ENCODE measurements at places on chromosomes 7 and 10. TPM values are rescaled to one million over a fixed set of nuclear protein-coding genes. Genes with fewer than 3 reads are reported as not detected.

- no peaks in the 10 kb centered on the region for H3K4me1 ChIP-seq
- no peak for DNase-seq
- H3K27me3 ChIP-seq: no peaks in the 10 kb centered on the region
- no peak overlapping the region for H3K27ac ChIP-seq
- H3K36me3 ChIP-seq: no peaks in the 10 kb centered on the region
Observed at GRCh38 chr7:141220263-141220880, 146.5 kb downstream of the TMEM178B start.

TMEM60 gene
- total RNA-seq: 7.2 TPM

DNA sequence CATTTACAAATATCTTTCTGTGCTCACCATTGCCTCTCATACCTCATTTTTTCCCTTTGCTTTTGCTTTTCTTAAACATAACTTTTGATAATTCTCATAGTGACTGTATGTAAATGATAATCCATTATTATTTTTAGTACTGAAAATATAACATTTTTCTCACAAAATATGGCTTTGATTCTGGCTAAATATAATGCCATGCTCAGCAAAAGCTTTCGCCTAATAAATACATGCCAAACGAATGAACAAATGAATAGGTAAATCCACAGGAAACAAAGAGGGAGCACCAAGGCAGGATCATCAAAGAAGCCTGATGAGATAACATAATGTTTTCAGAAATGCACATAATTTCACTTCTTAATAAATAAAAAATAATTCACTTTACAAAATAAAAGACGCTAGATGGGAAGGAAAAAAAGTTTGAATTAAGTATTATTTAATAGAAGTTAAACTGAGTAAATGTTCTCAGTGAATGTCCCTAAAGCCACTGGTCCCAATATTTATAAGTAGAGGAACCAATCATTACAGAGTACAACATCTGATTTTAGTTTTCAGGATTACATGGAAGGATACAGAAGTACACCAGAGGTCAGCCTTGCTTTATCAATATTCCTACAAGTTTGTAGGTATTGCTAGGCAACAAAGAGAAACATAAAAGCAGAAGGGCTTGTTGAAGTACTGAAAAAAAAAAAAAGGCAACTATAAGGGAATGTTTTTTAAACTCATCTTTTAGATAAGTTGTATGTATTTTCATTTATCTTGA lies 52.3 kb downstream of the RNLS start:
- no peaks in the 10 kb centered on the region for H3K27me3 ChIP-seq
- H3K36me3 ChIP-seq: no peaks in the 10 kb centered on the region
- no peak overlapping the region for H3K27ac ChIP-seq
- H3K4me3 ChIP-seq: no peak overlapping the region
- H3K4me1 ChIP-seq: no peaks in the 10 kb centered on the region
- DNase-seq: no peak

DNA sequence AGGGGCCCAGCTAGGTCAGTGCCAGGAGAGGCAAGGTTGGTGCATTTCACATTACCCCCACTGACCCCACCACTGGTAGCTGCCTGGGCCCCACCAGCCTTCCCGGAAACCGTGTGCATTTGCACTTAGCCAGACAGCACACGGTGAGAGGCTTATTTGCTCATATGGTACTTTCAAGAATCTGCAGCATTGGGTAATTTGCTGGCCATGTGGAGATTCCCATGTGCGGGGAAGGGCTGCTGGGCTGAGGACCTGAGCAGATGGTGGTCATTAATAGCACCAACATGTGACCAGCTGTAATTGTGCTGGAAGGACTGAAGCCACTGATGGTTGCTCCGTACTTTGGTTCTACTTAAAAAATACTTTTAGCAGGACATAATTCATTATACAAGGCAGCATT lies 323.8 kb downstream of the DPP6 start:
- no peaks in the 10 kb centered on the region for H3K4me1 ChIP-seq
- DNase-seq: no peak
- H3K27me3 ChIP-seq: no peaks in the 10 kb centered on the region

AGR2 gene
- 12.4 TPM for total RNA-seq

DNA sequence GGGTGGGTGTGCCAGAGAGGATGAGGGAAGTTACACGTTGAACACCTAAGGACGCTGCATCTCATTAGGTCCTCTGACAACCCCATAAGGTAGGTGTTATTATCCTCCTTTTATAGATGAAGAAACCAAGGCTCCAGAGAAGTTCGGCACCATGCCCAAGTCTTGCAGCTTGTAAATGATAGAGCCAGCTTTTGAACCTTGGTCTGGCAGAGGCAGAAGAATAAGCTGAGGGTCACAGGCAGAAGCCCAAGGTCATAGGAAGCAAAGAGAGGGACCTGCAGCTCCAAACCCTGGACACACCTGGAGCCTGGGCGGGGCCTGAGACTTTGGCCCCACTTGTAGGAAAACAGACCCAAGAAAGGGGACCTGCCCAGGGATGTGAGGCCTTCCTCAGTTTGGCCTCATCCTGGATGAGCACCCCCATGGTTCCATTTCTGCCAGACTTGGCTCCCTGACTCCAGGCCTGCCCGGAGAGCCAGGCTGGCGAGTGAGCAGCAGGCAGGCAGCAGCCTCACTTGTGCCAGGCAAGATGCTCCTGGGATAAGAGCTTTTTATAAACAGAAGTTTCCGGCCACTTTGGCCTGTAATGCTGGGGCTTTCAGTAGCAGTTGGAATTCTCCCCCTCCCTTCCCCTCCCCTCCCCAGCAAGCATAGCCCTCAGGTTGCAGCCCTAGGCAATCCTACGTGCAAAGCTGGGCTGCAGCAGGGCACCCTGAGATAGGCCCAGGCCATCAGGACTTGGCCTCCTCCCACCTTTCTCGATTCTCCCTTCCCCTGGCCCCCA lies 2.4 kb downstream of the KCNH2 start:
- peak overlapping the region; percentile 74 for H3K27ac ChIP-seq
- H3K4me1 ChIP-seq: peaks cover 15% of the 10 kb centered on the region
- no peak overlapping the region for H3K4me3 ChIP-seq
- H3K36me3 ChIP-seq: no peaks in the 10 kb centered on the region
- H3K27me3 ChIP-seq: peaks cover 15% of the 10 kb centered on the region
- no peak for DNase-seq

CALCR gene
- not detected for total RNA-seq

- H3K4me3 ChIP-seq: no peak overlapping the region
- no peaks in the 10 kb centered on the region for H3K27me3 ChIP-seq
- no peak for DNase-seq
- no peaks in the 10 kb centered on the region for H3K4me1 ChIP-seq
- H3K27ac ChIP-seq: no peak overlapping the region
Observed at GRCh38 chr10:20598590-20598989, 298.5 kb downstream of the NEBL start.

DNA sequence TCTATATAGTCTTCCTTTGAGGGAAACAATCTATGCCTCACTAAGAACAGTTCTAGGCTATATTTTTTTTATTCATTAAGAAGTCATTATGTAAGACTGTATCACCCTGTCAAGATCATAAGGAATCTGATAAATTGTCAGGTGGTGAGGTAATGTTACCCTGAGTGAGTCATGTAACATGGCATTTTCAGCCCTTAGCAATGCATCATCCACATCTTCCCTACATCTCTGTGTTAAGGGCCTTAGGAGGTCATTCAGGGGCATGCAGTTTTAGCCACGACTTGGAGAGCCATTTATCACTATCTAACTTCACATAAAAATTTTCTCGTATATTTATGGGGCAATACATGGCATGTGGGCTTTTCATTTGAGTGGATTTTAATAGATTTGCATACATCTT lies 924.5 kb upstream of the MBL2 start:
- H3K4me3 ChIP-seq: no peak overlapping the region
- H3K36me3 ChIP-seq: no peaks in the 10 kb centered on the region
- DNase-seq: no peak
- H3K4me1 ChIP-seq: no peaks in the 10 kb centered on the region
- no peak overlapping the region for H3K27ac ChIP-seq

FGL2 gene
- total RNA-seq: 1.9 TPM

- no peaks in the 10 kb centered on the region for H3K36me3 ChIP-seq
- no peaks in the 10 kb centered on the region for H3K4me1 ChIP-seq
- H3K27me3 ChIP-seq: no peaks in the 10 kb centered on the region
- DNase-seq: no peak
- H3K27ac ChIP-seq: no peak overlapping the region
Observed at GRCh38 chr10:58027426-58027825, 240.3 kb downstream of the IPMK start.

AFAP1L2 gene
- 12.4 TPM for total RNA-seq

COA1 gene
- 32.4 TPM for total RNA-seq

- no peak for DNase-seq
- no peaks in the 10 kb centered on the region for H3K36me3 ChIP-seq
- no peaks in the 10 kb centered on the region for H3K27me3 ChIP-seq
- H3K4me3 ChIP-seq: no peak overlapping the region
- H3K27ac ChIP-seq: no peak overlapping the region
Observed at GRCh38 chr10:93997546-93997945, 3.8 kb downstream of the PLCE1 start.

PON3 gene
- not detected for total RNA-seq

DNA sequence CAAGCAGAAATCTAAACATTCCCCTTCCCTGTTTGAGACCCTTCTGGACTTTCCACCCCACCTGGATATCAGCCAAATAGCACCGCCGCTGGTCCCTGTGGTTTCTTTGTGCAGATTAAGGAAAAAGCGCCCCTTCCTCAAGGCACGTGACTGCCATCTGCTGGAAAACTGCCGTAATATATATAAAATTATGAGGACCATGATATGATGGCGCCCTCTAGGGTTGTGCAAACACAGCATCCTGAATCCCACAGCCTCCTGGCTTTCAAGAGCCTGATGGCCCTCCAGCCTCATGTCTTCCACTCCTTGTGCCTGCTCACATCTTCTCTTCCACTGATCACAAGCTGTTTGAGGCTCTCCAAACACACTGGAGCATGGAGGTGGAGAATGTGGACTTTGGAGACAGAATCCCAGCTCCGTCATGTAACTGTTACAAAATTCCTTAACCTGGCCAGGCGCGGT lies 121.3 kb downstream of the MYL10 start:
- no peaks in the 10 kb centered on the region for H3K4me1 ChIP-seq
- H3K27me3 ChIP-seq: no peaks in the 10 kb centered on the region
- H3K36me3 ChIP-seq: no peaks in the 10 kb centered on the region
- H3K4me3 ChIP-seq: no peak overlapping the region

GRCh38 chr7:155340721-155341120 lies 43.0 kb downstream of the INSIG1 start:
- no peaks in the 10 kb centered on the region for H3K4me1 ChIP-seq
- peaks cover 86% of the 10 kb centered on the region for H3K27me3 ChIP-seq
- no peak overlapping the region for H3K4me3 ChIP-seq
- H3K36me3 ChIP-seq: no peaks in the 10 kb centered on the region

ACSL5 gene
- total RNA-seq: 5.2 TPM

ACBD7 gene
- total RNA-seq: 0.91 TPM

DNA sequence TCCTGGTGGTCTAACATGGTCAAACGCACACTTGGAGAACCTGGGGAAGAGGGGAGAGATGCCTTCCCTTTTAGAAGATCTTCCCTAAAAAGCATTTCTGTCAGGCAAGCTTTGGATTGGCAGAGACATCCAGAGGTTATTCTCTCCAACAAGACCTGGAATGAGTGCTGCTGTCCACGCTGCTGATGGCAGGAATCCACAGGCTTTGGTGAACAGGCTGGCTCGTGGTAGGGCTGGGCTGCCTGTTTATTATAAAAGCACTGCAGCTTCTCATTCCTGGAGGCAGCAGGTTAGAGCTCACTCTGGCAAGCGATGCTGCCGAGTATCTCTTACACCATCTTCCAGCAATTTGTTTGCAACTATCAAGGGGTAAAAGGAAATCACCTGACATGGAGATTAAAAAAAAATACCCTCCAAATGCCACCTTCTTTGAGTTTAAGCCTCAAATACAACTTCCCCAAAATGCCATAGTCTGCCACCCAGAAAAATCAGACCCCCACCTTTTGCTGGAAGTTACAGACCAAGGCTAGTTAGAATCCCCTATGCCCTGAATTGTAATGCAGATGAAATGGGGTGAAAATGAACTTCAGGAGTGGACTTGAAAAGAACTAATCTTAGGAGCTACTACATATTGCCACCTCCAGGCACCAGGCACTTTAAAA lies 152.1 kb upstream of the KMT2E start:
- H3K4me1 ChIP-seq: no peaks in the 10 kb centered on the region
- no peaks in the 10 kb centered on the region for H3K36me3 ChIP-seq
- H3K4me3 ChIP-seq: no peak overlapping the region
- peaks cover 38% of the 10 kb centered on the region for H3K27me3 ChIP-seq
- H3K27ac ChIP-seq: no peak overlapping the region

- peaks cover 68% of the 10 kb centered on the region for H3K4me1 ChIP-seq
- no peak overlapping the region for H3K4me3 ChIP-seq
- DNase-seq: no peak
- no peaks in the 10 kb centered on the region for H3K27me3 ChIP-seq
Observed at GRCh38 chr10:46017733-46018132, 12.7 kb downstream of the NCOA4 start.

- no peak for DNase-seq
- H3K27ac ChIP-seq: no peak within 1 kb of the TSS
- H3K4me3 ChIP-seq: peak within 1 kb of the TSS; percentile 59
- H3K27me3 ChIP-seq: peaks cover 16% of the 10 kb centered on the region
Observed at GRCh38 chr7:158587162-158588084, at the start of gene PTPRN2. PTPRN2 (minus strand) TSS chr7:158587823.

GNAT3 gene
- not detected for total RNA-seq

- H3K4me3 ChIP-seq: no peak overlapping the region
- H3K36me3 ChIP-seq: no peaks in the 10 kb centered on the region
- no peak for DNase-seq
- no peaks in the 10 kb centered on the region for H3K27me3 ChIP-seq
Observed at GRCh38 chr10:107451047-107451446, 286.5 kb upstream of the SORCS1 start.

- H3K27ac ChIP-seq: peak overlapping the region; percentile 71
- H3K4me3 ChIP-seq: no peak overlapping the region
- H3K4me1 ChIP-seq: peaks cover 36% of the 10 kb centered on the region
- H3K36me3 ChIP-seq: peaks cover 23% of the 10 kb centered on the region
- H3K27me3 ChIP-seq: no peaks in the 10 kb centered on the region
Observed at GRCh38 chr10:109894516-109894915, 28.8 kb downstream of the XPNPEP1 start.

OPN1SW gene
- not detected for total RNA-seq

MIOS gene
- 62.9 TPM for total RNA-seq

- DNase-seq: no peak
- H3K27me3 ChIP-seq: no peaks in the 10 kb centered on the region
- H3K27ac ChIP-seq: no peak overlapping the region
- no peaks in the 10 kb centered on the region for H3K36me3 ChIP-seq
- no peak overlapping the region for H3K4me3 ChIP-seq
Observed at GRCh38 chr7:55083206-55083605, 64.4 kb downstream of the EGFR start.

MOGAT3 gene
- total RNA-seq: not detected

GRCh38 chr10:79431428-79431827 lies 14.0 kb downstream of the ZCCHC24 start:
- DNase-seq: no peak
- peak overlapping the region; percentile 91 for H3K27ac ChIP-seq
- peaks cover 20% of the 10 kb centered on the region for H3K4me1 ChIP-seq
- no peaks in the 10 kb centered on the region for H3K36me3 ChIP-seq

- no peak for DNase-seq
- H3K4me1 ChIP-seq: peaks cover 38% of the 10 kb centered on the region
- no peaks in the 10 kb centered on the region for H3K27me3 ChIP-seq
- H3K27ac ChIP-seq: no peak overlapping the region
- H3K4me3 ChIP-seq: no peak overlapping the region
- H3K36me3 ChIP-seq: no peaks in the 10 kb centered on the region
Observed at GRCh38 chr10:70432101-70432500, 9.4 kb downstream of the NODAL start.

GRCh38 chr10:110209926-110210673 lies 2.7 kb downstream of the MXI1 start:
- H3K4me1 ChIP-seq: peaks cover 13% of the 10 kb centered on the region
- peak overlapping the region; percentile 95 for H3K27ac ChIP-seq
- peak overlapping the region; percentile 73 for H3K4me3 ChIP-seq
- no peak for DNase-seq

GRCh38 chr10:68109331-68109730 lies at the start of gene MYPN:
MYPN (plus strand) TSS chr10:68109488; CDS start chr10:68121439, 11,951 bp downstream.
- H3K4me3 ChIP-seq: no peak within 1 kb of the TSS
- H3K27ac ChIP-seq: no peak within 1 kb of the TSS
- H3K36me3 ChIP-seq: no peaks in the 10 kb centered on the region
- no peaks in the 10 kb centered on the region for H3K4me1 ChIP-seq
- no peaks in the 10 kb centered on the region for H3K27me3 ChIP-seq

All from esophagus squamous epithelium (tissue), 5 donors.